Cortex of kidney (tissue), 1 donor: ENCODE measurements at places on chromosomes 6 and 20.

GRCh38 chr6:125067552-125067951 is 86.0 kb upstream of the TPD52L1 start:
- DNase-seq: no peak

DNA sequence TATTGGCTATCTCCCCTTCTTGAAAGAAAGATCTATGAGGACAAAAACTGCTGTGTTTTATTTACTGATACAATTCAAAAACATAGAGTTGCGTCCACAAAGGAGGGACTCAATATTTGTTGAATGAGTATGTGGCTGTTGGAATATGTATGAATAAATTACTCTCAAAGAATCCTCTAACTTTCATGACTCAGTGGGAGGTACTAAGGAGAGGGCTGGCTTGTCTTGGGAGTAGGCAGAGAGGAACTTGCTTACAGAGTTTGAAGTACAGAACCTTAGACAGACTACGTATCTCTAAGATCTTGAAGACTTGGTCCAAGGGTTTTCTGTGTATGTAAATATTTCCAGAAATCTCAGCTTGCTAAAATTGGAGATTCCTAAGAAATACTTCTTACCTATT is 504.0 kb upstream of the PTCHD4 start:
- DNase-seq: no peak

DNA sequence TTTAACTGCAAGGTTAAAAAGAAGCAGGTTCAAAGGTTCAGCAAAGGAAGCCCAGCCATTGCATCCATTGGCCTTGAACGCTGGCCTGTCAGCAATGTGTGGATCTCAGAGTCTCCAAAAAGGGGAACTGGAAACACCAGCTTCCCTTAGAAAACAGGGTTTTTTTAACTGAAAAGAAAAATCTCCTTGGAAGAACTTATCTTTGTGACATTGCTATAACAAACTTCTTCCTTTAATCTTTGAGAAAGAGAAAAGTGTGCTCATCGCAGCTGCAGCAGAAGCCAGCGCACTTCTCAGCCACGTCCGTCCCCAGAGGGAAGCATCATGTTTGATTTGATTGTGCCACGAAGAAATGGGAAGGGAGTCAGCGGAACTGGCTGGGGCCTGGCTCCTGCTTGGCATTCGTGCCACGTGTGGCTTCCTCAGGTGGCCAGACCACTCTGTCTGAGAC is 215.0 kb downstream of the SYNDIG1 start:
- no peak for DNase-seq

- no peak for DNase-seq
These were observed 322.2 kb downstream of the PLCB1 start for GRCh38 chr20:8454137-8454712.

GRCh38 chr20:46575937-46576461 is 25.5 kb upstream of the OCSTAMP start:
- no peak for DNase-seq

DNA sequence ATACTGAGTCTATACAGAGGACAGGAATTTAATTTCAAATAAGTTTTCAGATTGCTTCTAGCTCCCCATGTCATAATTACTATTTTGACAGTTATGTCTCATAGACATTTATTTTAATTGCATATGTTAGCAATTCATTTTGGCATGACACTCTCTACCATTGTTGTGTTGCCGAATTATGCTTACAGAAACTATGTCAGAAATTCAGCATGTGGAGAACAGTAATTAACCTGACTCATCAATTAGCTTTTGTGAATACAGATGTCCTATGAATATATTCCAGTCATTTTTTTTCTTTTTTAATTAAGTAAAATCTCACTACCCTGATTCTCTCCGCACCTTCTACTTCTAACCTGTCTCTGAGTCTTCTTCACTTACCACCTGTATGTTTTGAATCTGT is 105.1 kb downstream of the NKAIN2 start:
- DNase-seq: no peak

GRCh38 chr20:1462834-1463233 is 3.8 kb downstream of the NSFL1C start:
- DNase-seq: no peak

- DNase-seq: no peak
These were observed 150.2 kb downstream of the TBC1D7 start for GRCh38 chr6:13178107-13178506.

DNA sequence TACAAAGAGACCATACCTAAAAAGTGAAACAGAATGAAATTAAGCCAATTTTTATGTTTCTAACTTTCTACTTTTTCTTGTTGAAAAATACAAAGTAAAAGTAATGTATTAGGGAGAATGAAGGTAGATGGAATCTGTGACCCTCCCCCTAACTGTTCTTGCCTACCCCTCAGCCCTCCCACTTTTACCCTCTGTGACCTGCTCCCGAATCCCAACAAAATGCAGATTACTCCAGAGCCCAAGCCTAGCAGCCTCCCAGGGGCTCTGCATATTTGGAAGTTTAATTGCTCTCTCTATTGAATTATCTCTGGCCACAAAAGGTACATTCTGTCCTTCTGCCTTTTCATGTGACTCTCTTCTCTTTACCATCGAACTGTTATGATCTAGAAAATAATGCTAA is 201.5 kb downstream of the PKHD1 start:
- DNase-seq: no peak

GRCh38 chr6:155115893-155116570 is 120.9 kb downstream of the TIAM2 start:
- DNase-seq: no peak

- DNase-seq: no peak
These were observed 216.5 kb downstream of the TFAP2C start for GRCh38 chr20:56845546-56846086.

- DNase-seq: no peak
These were observed 31.9 kb downstream of the NDUFAF5 start for GRCh38 chr20:13816757-13817156.

GRCh38 chr6:24273096-24273870 is 84.6 kb downstream of the DCDC2 start:
- no peak for DNase-seq
